RPMI8226 (cell line): ENCODE measurements at places on chromosomes 16 and 17.

DNA sequence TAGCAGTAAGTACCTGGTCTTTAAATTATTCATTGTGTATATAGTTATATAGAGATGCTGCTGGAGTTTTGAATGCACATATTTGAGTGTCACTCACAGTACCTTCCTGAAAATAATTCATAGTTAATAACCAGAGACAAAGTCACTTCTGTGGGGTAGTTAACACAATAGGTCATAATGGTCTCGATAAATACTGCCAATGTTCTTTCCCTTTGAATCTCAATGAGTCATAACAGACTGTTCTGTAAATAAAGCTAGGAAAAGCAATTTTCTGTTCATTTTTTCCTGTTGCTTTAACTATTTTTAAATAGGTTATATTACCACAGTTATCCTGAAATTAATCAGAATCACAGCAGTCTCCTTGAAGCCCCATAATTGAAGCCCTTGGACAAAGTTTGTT is 87.2 kb downstream of the MAP2K4 start:
- DNase-seq, result no peak

DNA sequence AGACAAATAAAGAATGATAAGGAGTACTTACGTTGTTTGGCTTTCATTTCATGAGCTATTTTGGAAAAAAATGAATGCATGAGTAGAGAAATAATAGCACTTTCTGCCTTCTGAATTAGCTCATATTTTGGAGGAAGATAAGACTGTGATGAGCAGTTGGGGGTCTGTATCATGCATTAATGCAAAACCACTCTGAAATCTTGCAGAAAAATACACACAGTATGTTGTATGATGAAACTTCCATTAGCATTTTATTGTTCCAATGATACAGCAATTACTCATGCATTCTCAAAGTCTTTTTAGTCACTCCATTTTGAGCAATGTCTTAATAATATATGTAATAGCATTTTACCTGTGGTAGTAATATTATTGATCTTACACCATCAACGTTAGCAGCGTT is 571.0 kb downstream of the CDH8 start:
- DNase-seq, result no peak

- no peak for DNase-seq
Measured at GRCh38 chr17:50685691-50686493, 21.8 kb downstream of the ANKRD40 start.

GRCh38 chr16:85187002-85187401 is 74.7 kb upstream of the CIBAR2 start:
- no peak for DNase-seq

DNA sequence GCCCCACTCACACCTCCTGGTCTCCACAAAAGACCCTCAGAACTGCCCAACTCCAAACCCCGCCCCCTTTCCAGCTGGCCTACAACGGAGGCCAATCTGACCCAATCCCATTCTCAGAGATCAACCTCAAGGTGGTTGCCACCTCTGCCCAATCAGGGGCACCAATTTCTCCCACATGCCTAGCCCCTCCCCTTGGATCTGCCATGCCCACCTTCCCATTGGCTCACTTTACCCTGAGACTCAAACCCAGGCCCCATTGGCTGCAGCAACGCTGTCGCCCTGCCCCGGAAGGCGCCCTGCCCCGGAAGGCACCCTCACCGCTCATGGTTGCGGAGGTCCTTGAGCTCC is 10.6 kb downstream of the ZNF668 start:
- no peak for DNase-seq

DNA sequence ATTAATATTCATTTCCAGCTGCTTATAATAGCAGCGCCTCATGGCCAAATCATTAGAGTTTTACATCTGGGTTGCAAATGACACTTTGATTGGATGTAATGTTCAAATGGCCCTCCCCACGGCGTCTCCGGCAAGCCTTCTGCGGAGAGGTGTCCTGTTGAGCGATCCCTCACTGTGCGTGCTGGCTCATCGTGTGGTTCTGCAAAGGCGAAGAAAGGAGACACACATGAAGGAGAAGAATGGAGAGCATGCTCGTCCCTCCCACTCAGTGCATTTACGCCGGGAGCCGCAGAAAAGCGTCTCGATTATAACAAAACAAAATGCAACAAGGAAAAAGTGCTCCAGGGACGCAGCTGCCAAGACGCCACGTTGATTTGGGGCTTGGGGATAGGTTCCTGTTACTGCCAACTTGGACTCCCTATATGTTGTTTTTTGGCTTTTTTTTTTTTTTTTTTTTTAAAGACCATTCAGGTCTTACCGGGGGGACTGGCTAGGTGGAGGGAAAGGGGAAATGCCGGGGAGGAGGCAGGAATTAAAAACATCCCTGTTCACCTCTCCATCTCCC is 117.6 kb downstream of the C16orf78 start:
- no peak for DNase-seq

- no peak for DNase-seq
Measured at GRCh38 chr17:50107790-50108414, 12.8 kb downstream of the PDK2 start.

DNA sequence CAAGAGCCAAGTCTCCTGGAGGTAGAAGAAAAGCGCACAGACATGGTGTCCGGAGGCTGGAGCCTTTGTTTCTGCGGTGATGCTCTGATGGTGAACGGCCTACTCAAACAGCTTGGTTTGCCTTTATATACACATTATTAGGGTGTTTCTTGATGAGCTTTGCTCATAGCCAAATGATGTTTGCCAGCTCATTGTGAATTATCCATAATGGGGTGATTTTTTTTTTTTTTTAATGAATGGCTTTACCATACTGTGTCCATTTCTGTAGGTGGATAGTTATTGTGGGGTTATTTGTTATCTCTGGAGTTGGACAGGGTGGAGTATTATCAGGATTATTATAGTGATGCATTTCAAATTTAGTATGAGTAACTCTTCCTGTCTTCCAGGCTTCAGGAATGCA is at the start of gene KRT27:
KRT27 (minus strand) TSS at position 101 of the 400 bp plus-strand sequence; CDS start at position 44, 57 bp downstream.
- no peak for DNase-seq

DNA sequence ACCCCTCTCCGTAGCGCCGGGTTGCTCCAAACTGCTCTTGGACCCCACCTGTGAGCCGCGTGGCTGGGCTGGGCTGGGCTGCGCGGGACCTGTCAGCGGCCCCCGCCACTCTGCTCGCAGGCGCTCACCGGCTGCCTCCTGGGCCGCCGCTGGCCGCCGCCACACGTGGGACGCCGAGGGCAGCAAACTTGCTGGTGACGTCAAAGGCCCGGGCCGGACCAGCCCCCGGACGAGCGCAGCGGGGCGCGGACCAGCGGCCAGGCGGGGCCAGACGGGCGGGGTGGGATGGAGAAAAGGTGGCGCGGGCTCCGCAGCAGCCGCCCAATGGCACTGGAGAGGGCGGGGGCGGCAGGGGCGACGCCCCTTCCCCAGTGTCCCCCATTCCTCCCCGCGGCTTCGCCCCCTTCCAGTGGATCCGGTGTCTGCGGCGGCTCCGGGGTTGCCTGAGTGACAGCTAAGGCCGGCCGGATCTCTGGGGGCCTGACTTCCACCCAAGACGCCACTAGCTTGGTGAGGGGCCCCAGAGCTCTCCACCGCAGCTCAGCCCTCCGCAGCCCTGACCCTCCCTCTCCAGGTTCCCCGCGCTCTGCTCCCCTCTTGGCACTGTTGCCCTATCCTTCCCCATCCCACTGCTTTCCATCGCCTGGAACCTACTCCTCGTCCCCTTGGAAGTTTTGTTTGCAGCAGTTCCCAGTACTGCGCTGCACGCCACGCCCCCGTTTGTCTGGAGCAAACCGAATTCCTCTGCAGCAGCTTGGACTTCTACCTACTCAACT is at the start of gene HS3ST3A1:
HS3ST3A1 (minus strand) TSS at position 154 of the 776 bp plus-strand sequence. CDS start 800 bp downstream, outside the sequence.
- DNase-seq, result no peak

DNA sequence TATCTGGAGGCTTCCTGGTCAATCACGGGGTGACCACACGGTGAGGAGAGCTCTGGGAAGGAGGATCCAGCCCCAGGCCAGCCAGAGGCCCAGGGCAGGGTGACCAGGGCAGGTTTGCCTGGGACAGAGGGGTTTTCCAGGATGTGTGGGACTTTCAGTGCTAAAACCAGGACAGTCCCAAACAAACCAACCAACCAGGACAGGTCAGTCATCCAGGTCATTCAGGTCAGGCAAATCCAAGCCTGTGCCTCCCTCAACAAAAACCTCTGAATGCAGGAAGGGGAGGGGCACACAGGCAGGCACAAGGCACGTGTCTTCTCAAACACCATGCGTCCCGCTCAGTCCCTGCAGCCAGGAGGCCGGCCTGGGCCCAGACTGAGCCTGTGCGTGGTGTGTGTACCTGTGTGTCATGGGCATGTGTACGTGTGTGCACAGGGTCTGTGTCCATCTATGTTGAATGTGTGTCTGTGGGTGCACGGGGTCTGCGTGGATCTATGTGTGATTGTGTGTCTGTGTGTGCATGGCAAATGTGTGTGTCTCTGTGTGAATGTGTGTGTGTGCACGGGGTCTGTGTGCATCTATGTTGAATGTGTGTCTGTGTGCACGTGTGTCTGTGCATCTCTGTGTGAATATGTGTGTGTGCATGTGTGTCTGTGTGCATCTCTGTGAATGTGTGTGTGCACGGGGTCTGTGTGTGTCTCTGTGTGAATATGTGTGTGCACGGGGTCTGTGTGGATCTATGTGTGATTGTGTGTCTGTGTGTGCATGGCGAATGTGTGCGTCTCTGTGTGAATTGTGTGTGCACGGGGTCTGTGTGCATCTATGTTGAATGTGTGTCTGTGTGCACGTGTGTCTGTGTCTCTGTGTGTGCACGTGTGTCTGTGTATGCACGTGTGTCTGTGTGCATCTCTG is 78.9 kb downstream of the RTN4RL1 start:
- DNase-seq, result no peak

- DNase-seq, result peak; percentile 71
Measured at GRCh38 chr17:49358641-49359247, 3.3 kb downstream of the ZNF652 start.

- no peak for DNase-seq
Measured at GRCh38 chr16:80100186-80100585, 440.6 kb upstream of the DYNLRB2 start.

- no peak for DNase-seq
Measured at GRCh38 chr17:49387498-49388289, 25.6 kb upstream of the ZNF652 start.

DNA sequence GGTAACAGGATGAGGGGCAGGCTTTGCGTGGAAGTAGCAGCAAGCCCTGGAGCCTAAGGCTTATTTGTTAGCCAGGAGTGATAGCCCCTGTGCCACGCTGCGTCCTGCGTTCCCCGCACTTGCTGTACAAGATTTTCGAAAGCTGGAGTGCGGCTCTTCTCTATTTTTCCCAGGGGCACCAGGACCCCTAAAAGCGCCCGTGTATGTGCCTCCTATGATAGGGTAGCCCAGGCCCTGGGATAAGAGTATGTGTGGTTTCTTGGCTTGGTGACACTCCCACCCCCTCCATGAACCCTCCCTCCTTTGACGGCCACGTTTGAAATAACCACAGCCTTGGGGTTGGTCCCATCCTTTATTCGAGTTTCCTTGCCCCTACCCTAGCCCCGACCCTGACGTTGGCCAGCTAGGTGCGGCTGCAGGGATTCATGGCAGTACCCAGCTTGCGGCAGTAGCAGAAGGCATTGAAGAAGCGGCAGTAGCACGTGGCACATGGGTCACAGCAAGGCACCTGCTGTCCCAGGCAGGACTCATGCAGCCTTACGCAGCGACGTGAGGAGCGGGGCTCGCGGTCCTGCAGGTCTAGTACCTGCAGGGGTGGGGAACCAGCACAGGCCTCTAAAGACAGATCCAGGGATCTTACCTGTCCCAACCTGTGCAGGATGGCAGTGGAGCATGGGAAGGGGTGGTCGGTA is 968 bp downstream of the AGRP start:
- no peak for DNase-seq

GRCh38 chr16:65323655-65324237 is 201.9 kb upstream of the CDH11 start:
- DNase-seq, result no peak

DNA sequence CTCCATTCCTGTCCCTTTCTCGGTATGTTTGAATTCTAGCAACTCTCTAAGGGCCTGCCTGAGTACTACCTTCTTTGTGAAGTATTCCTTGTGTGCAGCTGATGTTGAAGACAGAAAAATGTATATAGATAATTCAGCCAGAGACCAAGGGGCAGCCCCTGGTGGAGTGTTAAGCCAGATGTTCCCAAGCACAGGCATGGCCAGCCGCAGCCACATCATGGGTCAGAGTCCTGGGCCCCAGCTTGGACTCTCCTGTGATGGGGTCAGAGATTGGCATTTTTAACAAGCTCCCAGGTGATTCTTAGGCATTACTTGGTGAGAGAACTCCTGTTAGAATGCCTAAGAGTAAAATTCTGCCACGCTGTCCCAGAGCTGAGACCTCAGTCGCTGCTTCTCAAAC is 100.8 kb downstream of the IRF8 start:
- no peak for DNase-seq

DNA sequence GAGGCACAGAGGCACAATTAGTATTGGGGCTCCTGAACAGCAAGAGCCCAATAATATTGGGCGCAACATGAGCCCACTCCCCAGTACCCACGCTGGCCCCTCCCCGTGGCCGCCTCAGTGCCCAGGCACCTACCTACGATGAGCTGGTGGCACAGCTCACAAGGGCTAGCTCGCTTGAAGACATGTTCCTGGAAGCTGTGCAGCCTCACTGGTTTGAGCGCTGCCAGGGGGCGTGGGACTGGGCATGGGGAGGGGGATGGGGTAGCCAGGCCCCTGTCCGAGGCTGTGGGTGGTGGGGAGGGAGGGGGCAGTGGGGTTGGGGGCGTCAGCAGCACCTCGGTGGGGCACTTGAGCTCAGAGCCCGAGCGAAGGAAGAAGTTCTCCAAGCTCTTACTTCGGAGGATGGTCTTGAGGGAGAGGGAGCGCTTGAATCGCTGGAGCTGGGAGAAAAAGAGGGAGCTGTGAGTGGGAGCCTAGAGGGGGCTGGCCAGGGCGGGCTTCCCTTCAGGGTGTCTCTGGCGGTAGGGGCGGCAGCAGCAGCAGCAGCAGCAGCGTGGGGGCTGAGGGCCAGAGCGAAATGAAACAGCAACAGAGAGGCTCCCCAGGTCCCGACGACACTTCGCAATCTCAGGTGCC is 7.9 kb downstream of the STAC2 start:
- DNase-seq, result no peak

GRCh38 chr16:75942936-75943335 is 216.6 kb upstream of the CPHXL start:
- no peak for DNase-seq

DNA sequence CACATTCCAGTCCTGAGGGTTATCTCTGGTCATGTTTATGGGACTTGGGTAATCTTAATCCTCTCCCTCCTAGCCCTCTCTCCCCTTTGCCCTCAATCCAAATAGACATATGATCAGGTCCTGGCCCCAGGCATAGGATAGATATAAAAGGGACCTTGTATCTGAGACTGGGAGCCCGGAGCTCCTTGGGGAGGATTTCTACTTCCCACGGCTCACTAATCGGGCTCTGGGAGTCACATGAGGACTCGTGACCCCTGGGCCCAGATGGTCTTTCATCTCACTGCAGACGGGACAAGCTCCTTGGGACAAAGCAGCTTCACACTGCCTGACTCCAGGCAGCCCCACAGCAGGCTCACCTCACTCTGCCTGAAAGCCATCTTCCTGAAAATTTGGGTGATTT is 57.8 kb upstream of the LYRM9 start:
- DNase-seq, result no peak

GRCh38 chr17:41444640-41445039 is 3.9 kb upstream of the KRT38 start:
- DNase-seq, result no peak

- DNase-seq, result no peak
Measured at GRCh38 chr16:85134076-85134788, 22.0 kb upstream of the CIBAR2 start.

GRCh38 chr16:2284797-2285576 is 17.1 kb upstream of the RNPS1 start:
- peak; percentile 35 for DNase-seq
